HCT116 (cell line): ENCODE measurements at places on chromosomes 4 and X. TPM values are rescaled to one million over a fixed set of nuclear protein-coding genes. Genes with fewer than 3 reads are reported as not detected.

The ANK2 gene
- 5.6 TPM for total RNA-seq

The STIM2 gene
- 65.9 TPM for total RNA-seq

The FATE1 gene
- total RNA-seq = not detected

The STOX2 gene
- total RNA-seq = 6.3 TPM

The P2RY8 gene
- 0.44 TPM for total RNA-seq

The RAB33B gene
- 5.4 TPM for total RNA-seq

The NUDT11 gene
- not detected for total RNA-seq

The NAA11 gene
- not detected for total RNA-seq

GRCh38 chr4:73415807-73416238 lies 11.7 kb downstream of the ALB start:
- no peak for DNase-seq

- DNase-seq = no peak
Observed at GRCh38 chr4:72525938-72526337, 43.1 kb downstream of the ADAMTS3 start.

DNA sequence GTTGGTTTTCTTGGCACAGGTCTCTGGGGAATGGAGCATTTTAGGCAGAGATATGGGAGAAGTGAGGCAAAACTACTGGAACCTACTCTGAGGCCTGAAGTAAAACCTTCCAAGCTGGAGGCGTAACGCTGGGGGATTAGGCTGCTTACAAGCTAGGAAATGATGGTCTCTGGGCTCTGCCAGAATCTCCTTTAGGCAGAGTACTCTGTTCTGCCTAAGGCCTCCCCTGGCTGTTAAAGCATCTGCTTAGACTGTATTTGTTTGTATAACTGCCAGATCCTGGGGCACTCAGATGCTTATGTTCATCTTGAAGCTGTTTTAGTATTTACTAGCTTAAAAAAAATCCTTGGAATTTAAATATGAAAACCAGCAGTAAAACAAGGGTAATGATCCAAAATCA lies 822.2 kb downstream of the RPA4 start:
- no peak for DNase-seq

DNA sequence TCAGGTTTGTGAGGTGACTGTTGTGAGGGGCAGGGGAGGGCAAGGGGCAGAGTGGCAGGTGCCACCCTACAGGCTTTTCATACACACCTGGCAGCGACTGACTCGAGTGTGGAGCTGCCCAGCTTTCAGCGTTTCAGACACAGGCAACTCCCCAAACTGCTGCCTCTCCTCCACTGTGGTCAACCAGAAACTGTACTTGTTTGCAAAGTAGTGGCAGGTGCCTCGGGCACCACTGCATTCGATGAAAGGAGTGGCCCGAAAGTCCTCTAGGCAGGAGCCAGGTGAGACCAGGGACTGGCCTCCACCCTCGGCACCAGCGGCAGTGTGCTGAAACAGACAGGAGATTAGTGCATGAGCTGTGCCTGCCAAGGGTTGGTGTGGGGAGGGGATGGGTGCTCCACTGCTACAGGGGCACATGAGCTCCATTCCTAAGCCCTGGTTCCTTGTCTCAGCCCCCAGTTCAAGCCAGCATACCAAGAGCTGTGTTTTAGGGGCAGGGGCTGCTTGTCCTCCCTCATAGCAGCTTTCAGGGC lies 65.4 kb downstream of the ATG4A start:
- DNase-seq = no peak

- no peak for DNase-seq
Observed at GRCh38 chr4:163651761-163652160, 157.3 kb downstream of the TMA16 start.

DNA sequence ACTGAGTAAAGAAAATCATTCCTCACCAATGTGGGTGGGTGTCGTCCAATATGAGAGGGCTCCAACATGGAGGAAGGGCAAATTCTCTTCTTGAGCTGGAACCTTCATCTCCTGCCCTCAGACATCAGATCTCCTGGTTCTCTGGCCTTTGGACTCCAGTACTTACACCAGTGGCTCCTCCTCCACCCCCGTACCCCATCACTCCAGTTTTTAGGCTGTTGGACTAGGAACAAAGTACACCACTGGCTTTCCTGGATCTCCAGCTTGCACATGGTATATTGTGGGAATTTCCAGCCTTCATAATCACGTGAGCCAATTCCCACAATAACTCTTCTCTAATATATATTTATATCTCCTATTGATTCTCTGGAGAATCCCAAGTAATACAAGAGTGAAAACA lies 196.9 kb downstream of the PDHA2 start:
- no peak for DNase-seq

GRCh38 chr4:142194905-142195304 lies 558.5 kb downstream of the IL15 start:
- DNase-seq = no peak

DNA sequence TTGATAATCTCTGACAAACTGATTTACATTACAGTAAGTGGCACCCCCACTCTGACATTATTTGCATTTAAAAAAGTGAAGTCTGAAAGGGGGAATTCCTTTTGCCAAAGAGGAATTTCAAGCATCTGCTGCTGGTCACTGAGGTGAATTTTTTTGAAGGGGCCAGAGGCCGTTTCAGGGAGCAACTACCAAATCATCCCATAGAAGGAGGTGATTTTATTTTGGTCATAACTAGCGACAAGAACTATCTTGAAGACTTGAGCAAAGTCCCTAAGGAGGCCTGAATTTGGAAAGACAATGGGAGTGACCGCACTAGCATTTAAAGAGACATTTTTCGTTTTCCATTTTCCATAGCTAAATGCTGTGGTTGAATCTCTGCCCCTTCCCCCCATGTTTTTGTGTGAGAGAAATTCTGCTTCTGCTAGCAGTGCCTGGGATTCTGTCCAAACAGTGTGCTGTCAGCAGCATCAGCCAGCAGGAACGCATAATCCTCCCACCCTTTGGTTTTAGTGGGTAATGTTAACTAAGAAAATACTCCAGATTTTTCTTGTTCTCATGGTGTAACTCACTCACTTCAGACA lies 110.1 kb upstream of the MED14 start:
- DNase-seq = no peak

DNA sequence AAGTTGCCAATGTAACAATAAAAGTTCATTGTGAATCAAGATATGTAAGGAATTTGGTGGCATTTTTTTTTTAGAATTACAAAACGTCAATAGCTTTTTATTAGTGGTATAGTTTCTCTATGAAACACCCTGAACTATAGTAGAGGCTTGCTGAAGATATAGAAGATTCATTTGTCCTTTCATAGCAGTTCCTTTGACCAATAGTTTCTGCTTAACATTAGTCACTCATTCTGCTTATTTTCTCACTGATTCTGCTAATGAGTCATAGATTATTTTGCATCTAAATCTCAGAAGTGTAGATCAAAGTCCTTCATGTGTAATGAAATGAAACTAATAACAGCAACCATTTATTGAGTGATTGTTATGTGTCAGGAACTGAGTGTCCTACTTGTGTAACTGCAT lies 205.0 kb upstream of the TET2 start:
- no peak for DNase-seq

GRCh38 chrX:23626651-23627050 lies 40.6 kb upstream of the PRDX4 start:
- DNase-seq = no peak

- DNase-seq = no peak
Observed at GRCh38 chrX:49230500-49231232, 2.5 kb downstream of the CACNA1F start.

- no peak for DNase-seq
Observed at GRCh38 chrX:135432881-135433521, 11.3 kb downstream of the SMIM10L2A start.

DNA sequence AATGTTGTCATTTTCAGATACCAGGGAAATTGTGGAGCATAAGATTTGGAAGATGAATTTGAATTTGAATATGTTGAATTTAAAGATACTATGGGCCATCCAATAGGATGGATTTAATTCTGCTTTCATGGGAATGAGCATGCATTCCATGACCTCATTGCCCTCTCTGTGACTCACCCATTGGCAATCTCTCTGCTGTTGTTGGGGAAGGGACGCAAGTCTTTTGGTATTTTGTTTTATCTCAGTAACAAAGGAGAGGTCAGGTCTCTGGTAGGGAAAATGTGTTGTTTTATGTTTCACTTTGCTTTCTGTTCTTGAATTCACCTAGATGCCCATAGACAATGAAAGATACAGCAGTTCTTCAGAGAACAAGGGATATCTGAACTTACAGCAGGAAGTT lies 42.1 kb upstream of the MAGEA4 start:
- peak; percentile 13 for DNase-seq

DNA sequence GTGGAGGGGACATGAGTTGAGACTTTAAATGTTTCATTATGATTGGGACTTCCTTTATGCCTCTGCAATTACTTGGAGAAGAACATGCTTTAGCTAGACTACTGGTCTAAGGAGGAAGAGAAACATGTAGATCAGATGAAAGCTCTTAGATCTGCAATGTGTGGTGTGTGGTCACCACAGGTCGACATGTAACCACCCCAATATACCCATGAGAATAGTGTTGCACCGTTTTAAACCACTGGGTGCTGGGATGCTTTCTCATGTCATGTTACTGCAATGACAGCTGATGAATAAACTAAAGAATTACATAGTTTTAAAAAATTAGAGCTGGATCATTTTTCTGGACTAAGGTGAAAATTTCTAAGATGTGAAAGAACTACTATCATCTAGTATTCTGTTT lies 1039.7 kb downstream of the RAPGEF2 start:
- DNase-seq = no peak

GRCh38 chr4:142923619-142924018 lies 77.5 kb upstream of the INPP4B start:
- no peak for DNase-seq

DNA sequence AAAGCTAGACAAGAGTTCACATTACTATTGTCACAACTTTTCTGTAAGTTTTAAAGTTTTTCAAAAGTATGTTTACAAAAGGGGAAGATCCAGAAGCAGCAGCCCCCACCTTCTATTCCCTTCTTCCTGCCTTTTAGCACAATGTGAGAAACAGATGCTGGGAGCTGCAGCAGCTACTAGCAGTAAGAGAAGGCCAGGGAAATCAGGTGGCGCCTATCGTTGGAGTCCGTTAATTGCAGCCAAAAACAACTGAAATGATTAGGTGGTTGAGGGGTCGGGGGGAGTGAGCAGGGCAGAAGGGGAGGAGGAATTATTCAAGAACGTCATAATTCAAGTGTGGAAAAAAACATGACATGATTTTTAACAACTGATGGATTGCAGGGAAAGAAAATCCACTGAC lies 27.4 kb downstream of the FRYL start:
- no peak for DNase-seq

GRCh38 chr4:22515888-22516541 lies at the start of gene ADGRA3:
Gene ADGRA3 (minus strand): TSS chr4:22516066. CDS start chr4:22515784, 282 bp downstream.
- DNase-seq = no peak

DNA sequence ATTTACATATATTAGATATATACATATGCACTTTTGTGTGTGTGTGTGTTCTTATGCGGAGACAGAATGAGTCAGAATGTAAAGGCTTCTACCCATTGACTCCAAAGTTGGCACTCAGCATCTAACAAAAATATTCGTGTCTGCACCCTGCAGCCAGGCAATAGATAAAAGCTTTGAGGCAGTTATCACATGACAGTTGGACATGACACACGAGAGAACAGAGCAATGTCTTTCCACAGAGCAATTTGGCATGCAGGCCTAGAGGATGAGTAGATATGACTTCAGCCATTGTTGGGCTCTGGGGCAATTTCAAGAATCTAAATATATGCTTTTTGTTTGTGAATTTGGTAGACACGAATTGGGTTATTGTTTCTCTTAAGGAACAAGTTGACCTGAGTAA lies 391.2 kb downstream of the SLITRK2 start:
- no peak for DNase-seq

DNA sequence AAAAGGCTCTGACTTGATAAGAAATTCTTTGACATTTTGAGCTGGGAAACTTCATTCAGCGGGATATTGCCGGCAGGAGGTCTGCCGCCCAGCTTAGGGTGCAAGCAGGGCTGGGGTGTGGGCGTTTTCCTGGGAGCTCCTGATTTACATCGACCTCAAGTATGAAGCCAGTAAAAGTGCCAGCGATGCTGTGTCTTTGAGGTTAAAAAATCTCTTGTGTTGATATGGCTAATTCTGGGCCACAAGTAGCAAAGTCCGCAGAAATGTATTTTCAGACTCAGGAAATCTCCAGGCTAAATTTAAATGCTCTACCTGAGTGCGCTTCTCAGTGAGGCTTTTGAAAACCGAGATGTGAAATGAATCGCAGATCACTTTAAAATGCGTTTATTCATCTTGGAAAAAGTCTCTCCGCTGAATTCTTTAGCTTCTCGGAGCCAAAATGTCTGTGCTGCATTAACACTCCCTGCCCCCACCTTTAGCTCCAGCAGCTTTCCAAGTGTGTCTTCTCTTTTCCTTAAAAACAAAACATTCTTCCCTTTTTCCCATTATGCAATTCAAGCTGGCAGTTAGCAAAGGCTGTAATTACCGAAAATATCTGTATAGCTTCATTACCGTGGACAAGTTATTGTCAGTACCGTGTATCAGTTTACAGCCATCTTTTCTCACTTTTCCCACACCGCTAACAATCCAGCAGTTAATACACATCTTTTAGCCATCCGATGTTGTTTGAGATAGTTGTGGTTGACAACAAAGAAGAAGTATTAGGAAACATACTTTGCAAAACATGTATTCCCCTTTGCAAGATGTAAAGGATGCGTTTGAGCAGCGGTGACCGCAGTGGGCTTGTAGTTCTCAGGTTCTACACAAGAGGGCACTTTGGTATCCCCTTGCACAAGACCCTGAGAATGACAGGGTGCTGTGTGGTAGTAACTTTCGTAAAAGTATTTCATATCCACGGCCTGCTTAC lies 136.0 kb upstream of the STX18 start:
- peak; percentile 36 for DNase-seq

DNA sequence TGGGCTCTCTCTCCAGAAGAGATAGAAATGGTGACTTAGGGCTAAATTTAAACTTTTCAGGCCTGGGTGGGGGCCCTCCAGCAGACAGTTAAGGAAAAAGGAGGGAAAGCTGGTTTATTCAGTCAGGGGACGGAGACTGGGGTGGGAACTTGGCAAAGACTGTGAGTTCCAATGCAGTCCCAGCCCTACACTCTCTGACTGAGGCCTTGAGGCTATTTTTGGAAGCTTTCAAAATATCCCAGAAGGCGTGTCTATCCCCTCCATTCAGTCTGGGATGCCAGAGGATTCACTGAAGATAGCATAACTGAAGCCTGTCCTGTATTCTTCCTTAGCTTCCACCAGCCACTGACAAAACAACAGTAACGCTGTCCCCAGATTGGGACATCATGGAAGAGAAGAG lies 32.1 kb upstream of the MSN start:
- no peak for DNase-seq

GRCh38 chr4:73345399-73345975 lies 58.6 kb upstream of the ALB start:
- no peak for DNase-seq

GRCh38 chr4:15318621-15319348 lies 109.0 kb upstream of the C1QTNF7 start:
- no peak for DNase-seq

GRCh38 chr4:16665942-16666551 lies 232.4 kb downstream of the LDB2 start:
- DNase-seq = no peak

DNA sequence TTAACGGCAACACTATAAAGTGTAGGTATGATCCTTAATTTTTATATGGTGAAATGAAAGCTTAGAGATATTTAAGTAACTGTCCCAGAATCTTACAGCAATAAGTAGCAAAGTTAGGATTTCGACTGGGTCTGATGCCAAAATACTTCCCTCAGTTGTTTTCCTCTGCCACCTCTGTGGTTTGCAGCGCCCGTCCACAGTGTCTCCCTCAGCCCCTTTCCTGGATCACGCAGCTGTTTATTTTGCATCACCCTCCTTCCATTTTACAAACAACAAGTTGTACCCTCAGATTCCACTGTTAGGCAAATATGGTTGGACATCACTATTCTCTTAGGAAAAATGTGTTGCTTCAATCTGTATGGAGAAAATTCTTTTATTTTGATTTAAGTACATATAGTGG lies 56.1 kb downstream of the RAPGEF2 start:
- DNase-seq = no peak
